ENCODE measurements at places on chromosomes 3 and 15. TPM values are rescaled to one million over a fixed set of nuclear protein-coding genes. Genes with fewer than 3 reads are reported as not detected.

The SIDT1 gene
- 34.8 TPM for total RNA-seq

The ECE2 gene
- total RNA-seq: not detected

- H3K4me1 ChIP-seq: peaks cover 14% of the 10 kb centered on the region
- no peak overlapping the region for H3K4me3 ChIP-seq
- peaks cover 1% of the 10 kb centered on the region for H3K36me3 ChIP-seq
Observed at GRCh38 chr15:52505151-52505550, 23.5 kb downstream of the MYO5A start.

The PKM gene
- 1,311 TPM for total RNA-seq

- H3K4me3 ChIP-seq: no peak overlapping the region
- no peaks in the 10 kb centered on the region for H3K4me1 ChIP-seq
- no peak for DNase-seq
- H3K27ac ChIP-seq: no peak overlapping the region
Observed at GRCh38 chr3:113105093-113105449, 106.3 kb upstream of the BOC start.

The PSMD2 gene
- total RNA-seq: 207 TPM

GRCh38 chr3:134325706-134326105, 48.5 kb downstream of the AMOTL2 start:
- H3K4me1 ChIP-seq: no peaks in the 10 kb centered on the region
- no peak overlapping the region for H3K27ac ChIP-seq
- no peaks in the 10 kb centered on the region for H3K36me3 ChIP-seq

The RAB6B gene
- total RNA-seq: 1.2 TPM

- H3K27ac ChIP-seq: no peak overlapping the region
- H3K4me3 ChIP-seq: no peak overlapping the region
- H3K36me3 ChIP-seq: no peaks in the 10 kb centered on the region
- DNase-seq: no peak
Observed at GRCh38 chr15:60889006-60889405, 340.1 kb downstream of the RORA start.

GRCh38 chr3:102104033-102104432, 254.7 kb downstream of the NFKBIZ start:
- no peak overlapping the region for H3K27ac ChIP-seq
- peaks cover 9% of the 10 kb centered on the region for H3K4me1 ChIP-seq
- H3K27me3 ChIP-seq: peaks cover 2% of the 10 kb centered on the region
- H3K4me3 ChIP-seq: no peak overlapping the region
- H3K36me3 ChIP-seq: peaks cover 5% of the 10 kb centered on the region
- DNase-seq: no peak

The ROPN1 gene
- total RNA-seq: not detected

The ZPLD1 gene
- total RNA-seq: not detected

GRCh38 chr3:23750573-23751210, 55.1 kb upstream of the UBE2E1 start:
- no peak overlapping the region for H3K27ac ChIP-seq
- H3K4me3 ChIP-seq: no peak overlapping the region
- H3K27me3 ChIP-seq: no peaks in the 10 kb centered on the region
- no peaks in the 10 kb centered on the region for H3K36me3 ChIP-seq
- no peaks in the 10 kb centered on the region for H3K4me1 ChIP-seq

DNA sequence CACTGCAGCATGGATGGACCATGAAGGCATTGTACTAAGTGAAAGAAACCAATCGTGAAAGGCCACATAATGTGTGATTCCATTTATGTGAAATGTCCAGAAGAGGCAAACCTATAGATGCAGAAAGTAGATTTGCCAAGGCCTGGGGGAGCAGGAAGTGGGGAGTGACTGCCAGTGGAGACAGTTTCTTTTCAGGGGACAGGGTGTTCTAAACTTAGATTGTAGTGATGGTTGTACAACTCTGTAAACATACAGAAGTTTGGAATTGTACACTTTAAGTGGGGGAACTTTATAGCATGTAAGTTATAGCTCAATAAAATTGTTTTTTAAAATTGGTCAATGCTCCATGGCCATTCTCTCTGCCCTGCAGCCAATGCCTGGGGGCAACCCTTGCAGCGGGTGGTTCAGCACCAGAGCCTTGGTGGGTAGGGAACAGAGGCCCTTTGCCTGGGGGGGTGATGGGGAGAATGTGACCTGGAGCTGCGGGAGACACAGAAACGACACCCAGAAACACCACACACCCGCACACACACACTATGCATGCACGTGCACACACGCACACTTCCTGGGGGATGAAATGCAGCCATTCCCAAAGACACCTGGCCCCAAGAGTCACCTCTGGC, 43.1 kb downstream of the DNAJB8 start:
- H3K36me3 ChIP-seq: no peaks in the 10 kb centered on the region
- DNase-seq: no peak
- H3K27me3 ChIP-seq: peaks cover 5% of the 10 kb centered on the region
- H3K4me3 ChIP-seq: no peak overlapping the region

- peaks cover 19% of the 10 kb centered on the region for H3K27me3 ChIP-seq
- DNase-seq: no peak
- no peak overlapping the region for H3K4me3 ChIP-seq
- H3K27ac ChIP-seq: no peak overlapping the region
- no peaks in the 10 kb centered on the region for H3K36me3 ChIP-seq
- peaks cover 9% of the 10 kb centered on the region for H3K4me1 ChIP-seq
Observed at GRCh38 chr3:40714771-40715345, 190.1 kb downstream of the ZNF621 start.

- H3K27me3 ChIP-seq: peaks cover 15% of the 10 kb centered on the region
- H3K27ac ChIP-seq: no peak overlapping the region
- H3K36me3 ChIP-seq: no peaks in the 10 kb centered on the region
- H3K4me1 ChIP-seq: peaks cover 5% of the 10 kb centered on the region
Observed at GRCh38 chr15:67863442-67863987, 23.7 kb upstream of the RNU6-1 start.

The DLL4 gene
- not detected for total RNA-seq

Data from activated CD8-positive, alpha-beta T cell treated with anti-CD3 and anti-CD28 coated beads, Interleukin-2, amount 10 ng/mL, durations not matched to agents 7 days and 5 days (primary cell).